Pancreas (tissue), 10 donors: ENCODE measurements at places on chromosomes 6 and 20. TPM values are rescaled to one million over a fixed set of nuclear protein-coding genes. Genes with fewer than 3 reads are reported as not detected.

Gene NMBR
- not detected for total RNA-seq

Gene MTFR2
- total RNA-seq = not detected

Gene ABHD16B
- total RNA-seq = not detected

DNA sequence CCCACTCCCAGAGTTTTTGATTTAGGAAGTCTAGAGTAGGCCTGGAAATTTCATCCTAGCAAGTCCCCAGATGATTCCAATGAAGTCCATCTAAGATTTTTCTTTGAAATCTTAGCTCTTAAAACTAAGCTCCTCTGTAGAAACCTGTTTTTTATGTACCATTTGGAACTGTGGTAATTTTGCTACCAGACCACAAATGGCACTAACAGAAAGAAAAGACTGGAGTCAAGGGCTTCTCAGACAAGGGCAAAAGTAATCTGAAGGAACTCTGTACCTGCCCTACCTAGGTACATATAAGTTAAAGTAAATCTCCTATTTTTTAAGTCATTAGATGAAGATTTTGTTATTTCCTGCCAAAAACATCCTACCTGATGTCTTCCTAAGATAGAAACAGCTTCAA is 155.0 kb upstream of the HTR1E start:
- no peak for DNase-seq

DNA sequence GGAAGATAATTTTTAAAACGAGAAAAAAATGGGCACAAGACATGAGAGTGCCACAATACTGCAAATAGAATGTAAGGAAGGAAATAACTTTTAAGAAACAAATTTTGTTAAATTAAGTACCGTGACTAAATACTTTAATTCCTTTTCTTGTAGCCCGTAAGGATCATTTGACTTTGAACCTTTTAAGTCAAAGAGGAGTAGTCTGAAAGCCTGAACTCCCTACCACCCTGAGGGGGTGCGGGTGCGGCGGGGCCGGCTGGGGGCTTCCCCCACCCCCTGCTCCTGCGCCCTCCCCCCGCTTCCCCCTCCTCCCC is 231 bp upstream of the PHACTR2 start:
- no peak for DNase-seq

GRCh38 chr20:46063652-46064054 is 26.1 kb downstream of the NCOA5 start:
- no peak for DNase-seq
